ENCODE measurements at places on chromosomes 5 and 9.

GRCh38 chr9:74609671-74610405 is 112.7 kb downstream of the RORB start:
- DNase-seq: no peak

GRCh38 chr9:1460143-1460769 is 410.1 kb downstream of the DMRT2 start:
- DNase-seq: peak; percentile 43

GRCh38 chr5:51944500-51945125 is 561.4 kb downstream of the ISL1 start:
- no peak for DNase-seq

DNA sequence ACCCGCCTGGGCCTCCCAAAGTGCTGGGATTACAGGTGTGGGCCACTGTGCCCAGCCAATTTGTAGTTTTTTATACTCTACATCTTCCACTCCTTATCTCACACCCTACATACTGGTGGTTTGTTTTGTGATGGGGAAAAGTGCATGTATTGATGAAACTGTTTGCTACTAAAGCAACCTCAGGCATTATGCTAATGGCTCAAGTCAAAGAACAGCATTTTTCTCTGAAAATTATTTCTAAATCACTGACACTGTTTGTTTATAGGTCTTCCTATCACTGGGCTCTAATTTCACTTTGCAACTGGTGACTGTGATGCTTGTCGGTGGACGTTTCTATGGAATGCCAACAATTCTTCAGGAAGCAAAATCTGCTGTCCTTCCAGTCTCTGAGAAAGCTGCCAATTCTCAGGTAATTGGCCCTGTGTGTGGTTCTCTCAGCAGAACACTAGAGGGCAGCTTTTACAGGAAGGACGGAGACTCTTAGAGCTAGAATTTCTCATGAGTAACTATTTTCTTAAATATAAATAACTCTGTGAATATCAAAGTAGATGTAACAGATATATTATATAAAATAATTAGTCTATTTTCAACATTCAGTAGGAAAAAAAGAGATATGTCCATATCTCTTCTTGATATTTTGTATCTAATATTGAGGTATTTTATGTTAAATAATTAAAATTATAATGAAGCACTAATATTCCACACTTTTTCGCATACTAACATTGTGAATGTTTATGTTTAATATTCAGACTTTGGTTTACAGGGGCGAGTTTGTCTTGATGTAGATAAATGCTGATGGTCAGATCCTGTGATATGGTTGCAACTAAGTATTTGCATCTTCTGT is 244.1 kb downstream of the ADGRV1 start:
- peak; percentile 23 for DNase-seq

DNA sequence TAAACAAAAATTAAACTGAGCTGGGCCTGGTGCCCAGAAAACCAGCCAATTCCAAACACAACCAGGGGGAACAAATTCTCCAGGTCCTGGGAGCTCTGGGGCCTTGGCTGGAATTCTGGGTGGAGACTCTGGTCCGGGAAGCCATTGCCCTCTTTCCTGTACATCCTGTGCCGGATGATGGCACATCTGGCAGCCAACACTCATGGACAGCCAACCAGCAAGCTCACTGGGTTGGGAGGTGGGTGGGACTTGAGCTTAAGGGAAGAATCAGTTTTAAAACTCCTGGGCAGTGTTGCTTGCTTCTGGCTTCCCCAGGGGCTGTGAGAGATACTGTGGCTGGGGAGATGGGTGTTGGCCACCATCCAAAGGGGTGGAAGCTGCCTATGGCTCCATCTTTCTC is 56.1 kb downstream of the PCDH1 start:
- no peak for DNase-seq

GRCh38 chr5:2491846-2492245 is 259.6 kb downstream of the IRX2 start:
- DNase-seq: no peak

- peak; percentile 69 for DNase-seq
Measured at GRCh38 chr9:99249619-99250018, 27.5 kb downstream of the SEC61B start.

GRCh38 chr5:173572431-173573125 is 43.9 kb downstream of the BOD1 start:
- no peak for DNase-seq

GRCh38 chr9:14366076-14366475 is 52.1 kb upstream of the NFIB start:
- no peak for DNase-seq

GRCh38 chr9:69605406-69605805 is 66.8 kb downstream of the APBA1 start:
- no peak for DNase-seq
